ENCODE measurements at places on chromosomes 6 and 20.

DNA sequence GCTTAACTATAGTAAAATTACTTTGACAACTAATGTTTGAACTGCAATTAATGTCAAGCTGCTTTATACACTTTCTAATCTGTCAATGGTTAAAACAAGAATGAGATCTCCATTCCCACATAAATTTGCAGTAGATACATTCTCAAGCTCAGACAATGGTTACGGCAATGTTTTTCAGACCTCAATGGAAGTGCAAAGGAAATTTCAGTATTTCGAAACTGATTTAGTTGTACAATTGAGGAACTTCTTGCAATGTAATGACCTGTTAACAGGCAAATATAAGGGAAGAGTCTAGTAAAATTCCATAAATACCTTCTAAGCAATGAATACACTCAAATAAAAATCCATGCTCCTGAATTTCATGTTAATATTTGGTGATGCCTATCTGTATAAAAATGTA lies 94.7 kb downstream of the ADTRP start:
- DNase-seq = no peak

DNA sequence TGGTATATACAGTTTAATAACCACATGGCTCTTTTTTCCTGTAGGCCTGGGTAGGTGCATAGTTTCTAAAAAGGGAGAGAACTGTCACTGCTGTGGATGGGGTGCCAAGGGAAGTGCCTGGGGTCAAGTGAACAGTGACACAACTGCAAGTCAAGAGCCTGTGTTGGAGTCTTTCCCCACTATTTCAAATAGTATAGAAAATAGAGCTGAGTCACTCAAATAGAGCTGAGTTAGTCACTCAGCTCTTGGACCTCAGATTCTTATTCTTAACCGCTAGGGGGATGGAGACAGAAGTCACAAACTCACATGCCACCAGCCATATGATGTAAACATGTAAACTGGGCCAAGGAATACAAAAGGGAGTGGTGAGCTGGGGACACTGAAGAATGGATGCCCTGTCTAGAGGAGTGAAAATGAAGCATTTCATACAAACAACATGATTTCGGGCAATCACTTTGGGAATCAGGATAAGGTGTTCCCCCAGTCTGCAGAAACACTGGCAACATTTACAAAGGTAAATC lies 2.1 kb downstream of the NQO2 start:
- DNase-seq = no peak

- DNase-seq = no peak
Observed at GRCh38 chr6:152071318-152071717, 263.8 kb downstream of the ESR1 start.

- no peak for DNase-seq
Observed at GRCh38 chr6:113403966-113404595, 453.1 kb upstream of the MARCKS start.

GRCh38 chr20:53395188-53395923 lies 198.3 kb downstream of the ZNF217 start:
- DNase-seq = no peak

DNA sequence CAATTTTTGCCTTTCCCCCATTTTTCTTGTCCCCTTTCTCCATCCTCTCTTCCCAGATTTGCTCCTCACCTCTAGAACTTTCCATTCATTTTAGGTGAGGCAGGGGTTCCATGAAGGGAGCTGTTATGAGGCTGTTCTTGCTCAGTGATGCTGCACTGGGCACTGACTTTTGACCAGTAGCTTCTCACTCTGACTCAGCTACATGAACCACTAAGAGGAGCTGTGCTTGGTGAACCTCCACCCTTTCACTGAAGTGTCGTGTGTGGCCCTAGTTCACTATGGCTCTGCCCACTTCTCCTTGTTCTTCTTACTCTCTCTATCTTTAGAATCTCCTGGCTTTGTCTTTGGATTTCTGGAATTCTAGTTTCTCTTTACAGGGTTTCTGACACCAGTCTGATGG lies 307.1 kb upstream of the RNF24 start:
- DNase-seq = no peak

- no peak for DNase-seq
Observed at GRCh38 chr20:21146215-21146614, 20.3 kb downstream of the KIZ start.

- DNase-seq = no peak
Observed at GRCh38 chr6:113651920-113652319, 205.2 kb upstream of the MARCKS start.

- no peak for DNase-seq
Observed at GRCh38 chr6:107594736-107595135, 104.8 kb downstream of the SOBP start.

- DNase-seq = peak; percentile 32
Observed at GRCh38 chr6:56652994-56653393, 10.3 kb upstream of the DST start.

DNA sequence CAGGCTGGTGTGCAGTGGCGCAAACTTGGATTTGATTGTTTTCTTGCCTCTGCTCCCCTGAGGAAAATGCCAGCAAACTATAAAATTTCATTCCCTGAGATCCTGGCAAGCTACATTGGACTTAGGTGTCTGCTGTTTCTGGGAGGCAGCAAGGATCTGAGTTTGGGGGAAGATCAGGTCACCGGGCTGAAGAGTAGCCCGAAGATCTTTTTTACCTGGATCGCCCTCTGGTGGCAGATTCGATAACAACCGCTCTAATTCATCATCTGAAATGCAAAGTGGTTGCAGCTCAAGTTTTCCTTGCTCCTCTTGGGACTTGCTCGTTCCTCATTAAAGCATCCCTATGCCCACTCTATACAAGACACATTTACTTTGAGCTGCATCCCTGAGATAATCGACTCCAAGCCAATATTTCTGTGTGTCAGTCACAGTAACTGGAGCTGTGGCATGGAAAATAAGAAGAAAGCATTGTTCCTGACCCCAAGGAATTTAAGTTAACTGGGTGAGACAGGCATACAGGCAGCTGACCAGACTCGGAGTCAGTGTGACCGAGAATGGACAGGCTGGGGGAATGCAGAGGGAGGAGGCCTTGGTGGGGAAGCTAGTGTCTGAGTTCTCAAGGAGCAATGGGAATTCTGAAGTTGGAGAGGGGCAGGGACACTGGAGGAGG lies 131.8 kb upstream of the PROKR2 start:
- no peak for DNase-seq

- DNase-seq = peak; percentile 18
Observed at GRCh38 chr6:137155830-137156229, 17.6 kb downstream of the IL22RA2 start.

DNA sequence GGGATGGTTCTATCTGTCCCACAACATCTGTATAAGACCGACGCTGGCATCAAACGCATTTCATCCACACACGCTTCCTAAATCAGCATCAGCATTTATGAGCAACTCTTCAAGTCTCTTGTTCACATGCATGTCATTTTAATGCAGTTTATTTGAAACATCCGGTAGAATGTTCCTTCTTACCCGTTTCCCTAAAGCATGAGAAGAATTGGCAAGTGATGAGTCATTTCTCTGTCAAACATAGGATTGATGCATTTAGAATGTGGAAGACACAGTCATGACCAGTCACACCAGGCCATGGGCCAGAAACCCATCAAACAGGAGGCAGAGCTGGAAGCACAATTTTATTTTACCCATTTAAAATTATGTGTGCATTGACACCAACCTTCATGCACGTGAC lies 122.8 kb downstream of the UST start:
- peak; percentile 83 for DNase-seq

DNA sequence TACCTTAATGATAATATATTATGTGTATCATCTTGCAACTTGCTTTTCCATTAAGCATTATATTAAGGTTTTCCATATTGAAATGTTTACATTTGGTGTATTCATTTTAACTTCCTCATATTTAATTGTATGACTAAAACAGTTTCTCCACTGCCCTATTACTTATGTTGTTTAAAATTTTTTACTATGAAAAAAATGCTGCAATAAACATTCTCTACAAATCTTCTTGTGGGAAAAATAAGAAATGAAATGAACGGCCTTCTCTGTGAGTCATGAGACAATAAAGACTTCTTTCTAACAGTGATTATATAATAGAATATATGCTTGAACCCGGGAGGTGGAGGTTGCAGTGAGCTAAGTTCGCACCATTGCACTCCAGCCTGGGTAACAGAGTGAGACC lies 25.5 kb downstream of the FASTKD5 start:
- no peak for DNase-seq

All from AG09309 (cell line).